ENCODE measurements at places on chromosomes 11 and 22. TPM values are rescaled to one million over a fixed set of nuclear protein-coding genes. Genes with fewer than 3 reads are reported as not detected.

PHOX2A gene
- total RNA-seq = 0.89 TPM

GUCY1A2 gene
- total RNA-seq = 2.5 TPM

DPP3 gene
- total RNA-seq = 35.3 TPM

KDM4D gene
- 0.89 TPM for total RNA-seq

PSMC3 gene
- total RNA-seq = 169 TPM

SPECC1L gene
- total RNA-seq = 105 TPM

MMP10 gene
- not detected for total RNA-seq

SBF2 gene
- total RNA-seq = 52.8 TPM

- ATAC-seq = no peak
These were observed 9.0 kb upstream of the FTH1 start for GRCh38 chr11:61976420-61976800.

- peak; percentile 67 for ATAC-seq
These were observed 31.2 kb downstream of the PDE2A start for GRCh38 chr11:72642884-72643522.

GRCh38 chr22:20296598-20296997 is 23.3 kb downstream of the DGCR6L start:
- no peak for ATAC-seq

DNA sequence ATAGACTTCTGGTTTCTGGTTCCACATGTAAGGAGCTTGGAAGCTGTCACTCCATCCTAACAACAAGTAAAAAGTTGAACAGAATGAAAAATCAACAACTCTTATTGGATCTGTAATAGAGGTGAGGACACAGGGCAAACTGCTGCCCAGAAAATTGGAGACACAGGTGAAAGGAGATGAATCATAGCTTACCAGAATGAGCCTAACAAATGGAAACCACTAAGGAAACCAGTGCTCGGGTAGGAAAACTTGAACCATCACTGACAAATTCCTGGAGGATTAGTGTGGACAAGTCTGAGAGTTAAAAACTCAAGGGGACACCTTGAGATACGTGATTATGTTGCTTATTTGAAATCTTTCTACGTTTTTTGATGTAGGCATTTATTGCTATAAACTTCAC is 52.1 kb downstream of the GDPD4 start:
- ATAC-seq = no peak

- ATAC-seq = no peak
These were observed 5.9 kb upstream of the HMOX1 start for GRCh38 chr22:35375031-35375430.

DNA sequence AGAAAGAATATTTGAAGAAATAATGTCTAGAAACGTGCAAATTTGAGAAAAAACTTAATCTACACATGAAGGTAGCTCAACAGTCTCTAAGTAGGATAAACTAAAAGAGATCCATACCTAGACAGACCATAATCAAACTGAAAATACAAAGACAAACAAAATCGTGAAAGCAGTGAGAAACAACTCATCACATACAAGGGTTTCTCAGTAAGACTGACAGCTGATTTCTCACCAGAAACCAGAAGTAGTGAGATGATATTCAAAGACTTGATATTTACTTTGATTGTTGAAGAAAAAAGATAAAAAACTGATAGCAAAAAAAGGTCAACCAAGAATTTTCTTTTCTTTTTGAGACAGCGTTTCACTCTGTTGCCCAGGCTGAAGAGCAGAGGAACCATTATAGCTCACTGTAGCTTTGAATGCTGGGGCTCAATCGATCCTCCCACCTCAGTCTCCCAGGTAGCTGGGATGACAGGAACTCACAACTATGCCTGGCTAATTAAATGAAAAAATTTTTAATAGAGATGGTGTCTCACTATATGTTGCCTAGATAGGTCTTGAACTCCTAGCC is 17.4 kb downstream of the NPAT start:
- no peak for ATAC-seq

DNA sequence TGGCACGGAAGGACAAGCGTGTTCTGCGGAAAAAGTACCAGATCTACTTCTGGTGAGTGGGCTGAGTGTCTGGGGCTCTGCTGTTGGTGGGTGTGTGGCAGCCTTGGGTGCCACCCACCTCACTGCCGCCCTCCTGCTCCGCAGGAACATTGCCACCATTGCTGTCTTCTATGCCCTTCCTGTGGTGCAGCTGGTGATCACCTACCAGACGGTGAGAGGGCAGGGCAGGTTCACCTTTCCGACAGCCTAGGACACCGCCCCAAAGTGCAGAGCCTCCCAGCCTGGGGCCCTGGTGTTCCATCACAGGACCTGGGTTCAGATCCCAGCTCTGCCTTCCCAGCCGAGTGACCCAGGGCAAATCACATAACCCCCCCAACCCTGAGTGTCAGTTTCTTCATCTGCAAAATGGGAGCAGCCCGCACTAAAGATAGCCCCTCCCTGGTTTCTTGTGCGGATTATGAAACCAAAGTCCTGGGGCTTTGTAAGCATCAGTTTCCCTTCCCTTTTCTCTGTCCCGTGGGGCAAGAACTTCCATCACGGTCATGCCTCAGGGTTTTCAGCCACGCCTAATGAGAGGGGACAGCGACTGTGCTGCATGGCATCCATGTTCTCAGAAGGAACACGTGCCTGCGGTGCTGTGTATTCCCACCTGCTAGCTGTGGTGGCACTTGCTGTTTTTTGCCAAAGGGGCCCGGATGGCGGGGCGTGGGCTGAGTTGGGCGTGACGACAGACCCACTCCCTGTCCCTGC is 9.8 kb upstream of the TAGLN start:
- peak; percentile 47 for ATAC-seq

DNA sequence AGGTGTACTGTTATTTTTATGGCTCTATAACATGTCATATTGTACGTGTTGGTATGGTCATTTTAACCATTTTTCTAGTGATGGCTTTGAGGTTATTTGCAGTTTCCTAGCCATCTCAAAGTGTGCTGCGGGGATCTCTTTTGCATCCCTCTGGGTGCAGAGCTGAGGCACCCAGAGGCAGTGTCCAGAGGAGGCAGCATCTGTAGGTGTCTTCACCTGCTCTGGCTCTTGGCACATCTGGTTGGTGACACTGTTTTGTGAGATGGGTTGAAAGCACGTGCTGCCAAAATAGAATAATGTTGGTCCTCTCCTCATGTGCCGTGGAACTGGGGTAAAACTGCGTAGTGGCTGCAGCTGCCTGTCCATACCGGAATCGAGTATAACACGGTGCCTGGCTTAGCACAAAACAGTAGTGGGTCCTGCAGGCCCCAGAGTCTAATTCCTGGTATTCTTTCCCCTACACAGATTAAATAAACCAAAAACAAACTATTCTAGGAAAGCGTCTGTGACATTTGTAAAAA is 12.9 kb downstream of the NEAT1 start:
- ATAC-seq = no peak

- ATAC-seq = no peak
These were observed 93.1 kb downstream of the CWC15 start for GRCh38 chr11:94880216-94880615.

GRCh38 chr22:41683052-41683451 is 5.6 kb downstream of the SNU13 start:
- ATAC-seq = no peak

DNA sequence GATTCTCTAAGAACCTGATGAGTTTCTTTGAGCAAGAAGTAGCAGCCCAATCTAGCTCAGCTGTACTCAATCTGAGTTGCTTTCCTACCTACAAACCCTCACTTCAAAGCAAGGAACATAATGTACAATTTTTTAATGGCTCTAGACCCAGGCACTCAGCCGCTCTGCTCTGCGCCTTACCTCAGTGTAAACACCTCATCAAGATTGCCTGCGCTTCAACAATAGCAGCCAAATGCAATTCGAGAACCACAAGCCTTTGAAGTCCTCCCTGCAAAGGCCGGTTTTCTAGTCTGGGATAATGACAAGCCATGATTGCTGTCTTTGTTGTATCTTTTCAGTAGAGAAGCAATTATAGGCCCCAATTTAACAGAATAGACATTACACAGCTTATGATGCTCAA is 38.0 kb downstream of the JHY start:
- ATAC-seq = no peak

DNA sequence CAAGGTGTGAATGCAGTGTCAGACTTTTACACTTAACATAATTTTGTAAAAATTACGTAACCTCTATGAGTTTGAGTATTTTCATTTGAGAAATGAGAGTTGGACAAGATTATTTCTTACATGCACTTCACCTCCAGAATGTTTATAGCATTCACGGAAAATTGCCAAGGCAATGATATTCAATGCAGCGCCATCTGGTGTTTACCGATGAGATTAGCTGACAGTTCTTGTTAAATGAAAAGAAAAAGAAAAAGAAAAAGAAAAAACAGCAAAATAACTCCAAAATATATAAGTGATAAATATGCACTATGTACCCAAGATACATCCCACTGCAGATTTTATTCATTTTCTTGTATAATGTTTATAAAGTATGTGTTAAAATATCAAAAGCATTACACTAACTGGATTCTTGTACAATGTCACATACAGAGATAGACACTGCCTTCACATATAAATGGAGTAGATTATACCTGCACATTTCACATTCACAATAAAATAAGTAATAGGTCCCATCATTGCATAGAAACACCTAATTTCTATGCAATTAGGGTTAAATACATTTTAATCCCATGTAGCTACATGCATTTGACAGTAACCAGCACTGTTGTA is 976.3 kb upstream of the FAT3 start:
- no peak for ATAC-seq

- ATAC-seq = no peak
These were observed 50.2 kb downstream of the PITPNB start for GRCh38 chr22:27868732-27869282.

DNA sequence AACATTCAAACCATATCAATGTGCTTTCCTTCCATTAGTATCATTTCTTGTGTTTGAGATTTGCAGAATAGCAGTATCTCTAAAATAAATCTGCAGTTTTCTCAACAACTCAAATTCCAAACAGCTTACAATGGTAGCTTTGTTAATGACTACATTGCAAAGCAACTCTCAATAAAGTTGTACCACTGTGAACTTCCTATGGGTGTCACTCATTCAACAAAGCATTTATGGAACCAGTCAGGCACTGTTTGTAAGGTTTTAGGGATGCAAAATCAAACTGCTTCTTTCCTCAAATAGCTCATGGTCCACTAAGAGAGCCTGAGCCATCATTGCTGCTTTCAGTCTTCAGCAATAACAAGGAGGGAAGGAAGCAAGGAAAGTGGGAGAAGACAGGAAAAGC is 91.0 kb downstream of the CCDC83 start:
- ATAC-seq = no peak

DNA sequence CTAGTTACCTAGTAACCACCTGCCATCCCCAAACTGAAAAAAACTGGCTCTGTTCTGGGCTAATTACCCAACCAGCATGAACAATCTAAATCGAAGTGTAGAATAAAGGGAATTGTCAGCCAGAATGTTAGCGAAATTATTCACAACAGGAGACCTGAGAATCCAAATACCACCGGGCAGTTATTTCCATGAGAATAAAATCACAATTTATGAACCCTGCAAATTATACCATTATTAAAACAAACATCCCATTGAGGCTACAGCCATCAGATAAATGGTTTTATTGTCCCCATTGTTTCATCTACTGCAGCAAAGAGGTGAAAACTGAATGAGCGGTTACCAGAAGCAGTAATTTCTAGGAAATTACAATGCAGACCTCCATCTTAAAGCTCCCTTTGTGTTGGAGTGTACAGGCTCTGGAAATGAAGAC is 21.7 kb downstream of the FAM168A start:
- ATAC-seq = no peak

GRCh38 chr11:128705124-128705920 is 11.4 kb downstream of the FLI1 start:
- no peak for ATAC-seq

DNA sequence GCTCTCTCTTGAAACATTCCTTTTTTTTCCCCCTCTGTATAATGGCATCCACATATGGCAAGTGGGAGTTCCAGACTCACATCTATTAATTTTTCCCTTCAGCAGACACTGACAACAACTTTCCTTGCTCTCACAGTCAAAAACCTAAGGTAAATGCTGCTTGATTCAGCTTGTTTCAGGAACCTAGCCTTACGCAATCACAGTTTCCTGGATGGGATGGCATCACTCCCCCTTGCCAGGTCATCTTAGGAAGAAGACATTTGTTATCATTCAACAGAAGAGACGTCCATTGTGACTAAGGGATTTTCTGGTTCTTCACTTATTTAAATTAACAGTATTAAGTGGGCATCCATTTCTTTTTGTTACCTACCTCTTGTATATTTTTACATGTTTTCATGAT is 112.0 kb upstream of the PDGFD start:
- no peak for ATAC-seq

DNA sequence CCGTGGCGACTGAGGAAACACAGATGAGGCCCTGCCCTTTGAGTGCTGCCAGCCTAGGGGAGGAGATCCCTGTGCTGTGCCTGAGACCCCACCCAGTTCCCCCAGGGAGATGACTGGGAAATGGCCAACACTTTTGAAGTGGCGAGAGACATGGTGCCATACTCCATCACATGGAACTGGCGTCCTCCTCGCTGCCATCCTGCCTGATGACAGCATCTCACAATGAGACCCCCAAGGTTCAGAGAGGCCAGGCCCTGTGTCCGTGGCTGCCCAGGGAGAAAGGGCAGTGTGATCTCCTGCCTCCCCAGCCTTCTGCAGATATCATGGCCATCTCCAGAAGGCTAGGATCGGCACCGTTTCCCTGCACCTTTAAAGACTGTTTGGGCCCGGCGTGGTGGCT is 31.1 kb downstream of the FAM83F start:
- ATAC-seq = no peak

DNA sequence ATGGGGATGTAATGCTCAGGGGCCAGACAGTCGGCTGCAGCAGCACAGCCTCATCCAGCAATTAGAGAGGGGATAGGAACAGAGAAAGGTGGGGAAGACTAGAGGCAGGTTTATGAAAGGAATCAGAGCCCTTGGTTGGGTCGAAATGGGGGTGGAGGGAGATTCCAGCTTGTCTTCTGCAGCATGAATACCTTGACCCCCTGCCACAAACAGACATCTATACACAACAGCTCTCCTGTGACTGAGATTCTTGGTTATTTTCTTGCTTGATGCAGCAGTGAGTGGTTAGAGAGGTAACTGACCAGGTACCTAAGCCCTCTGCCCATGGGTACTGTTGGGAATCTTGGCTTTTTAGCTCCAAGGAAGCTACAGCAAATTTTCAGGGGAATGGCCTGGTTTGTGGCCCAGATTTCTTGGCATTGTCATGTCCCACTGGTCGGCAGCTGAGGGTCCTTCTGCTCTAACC is at the start of gene TRIM49D1:
Gene TRIM49D1, minus strand, starts transcription at position 51 of the 466 bp plus-strand sequence. CDS start 4,535 bp downstream, outside the sequence.
- no peak for ATAC-seq

DNA sequence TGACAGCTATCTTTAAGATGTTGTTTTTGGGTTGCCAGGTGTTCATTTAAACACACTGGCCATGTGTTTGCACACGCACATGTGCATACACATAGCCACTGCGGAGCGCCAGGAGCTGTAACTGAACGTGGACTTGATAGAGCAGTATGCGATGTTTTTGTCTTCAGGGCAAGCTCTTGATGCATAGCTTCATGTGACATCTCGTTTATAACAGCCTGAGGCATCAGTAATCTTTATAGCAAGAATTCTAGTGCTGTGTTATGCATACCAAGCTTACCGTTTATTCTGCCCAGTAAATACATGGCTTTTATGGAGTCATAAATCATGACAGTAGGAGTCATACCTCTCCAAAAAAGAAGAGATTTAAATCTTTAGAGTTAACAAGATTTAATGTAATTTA is 87.0 kb downstream of the ATXN10 start:
- no peak for ATAC-seq
